ENCODE measurements at places on chromosomes 2 and 18.

- no peak for DNase-seq
- no peaks in the 10 kb centered on the region for H3K4me1 ChIP-seq
- H3K27me3 ChIP-seq, result no peaks in the 10 kb centered on the region
Observed at GRCh38 chr2:151691631-151692030, 42.6 kb downstream of the NEB start.

DNA sequence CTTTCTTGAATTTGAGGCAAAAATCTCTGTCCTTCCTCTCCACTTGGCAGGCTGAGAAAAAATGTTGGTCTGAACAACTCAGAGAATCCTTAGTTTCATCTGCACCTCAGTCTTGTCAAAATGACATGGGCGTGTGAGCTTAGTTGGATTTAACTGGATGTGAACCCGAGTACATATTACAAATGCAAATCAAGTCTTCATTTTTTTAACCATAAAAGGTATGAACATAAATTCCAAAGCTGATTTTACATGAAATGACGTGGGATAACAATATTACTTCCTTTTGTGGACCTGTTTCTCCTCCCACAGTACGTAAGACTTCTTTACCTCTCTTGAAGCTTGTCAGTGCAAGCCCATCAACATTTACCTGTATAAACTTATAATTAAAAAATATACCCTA, 32.6 kb upstream of the RND3 start:
- no peaks in the 10 kb centered on the region for H3K4me1 ChIP-seq
- no peak overlapping the region for H3K27ac ChIP-seq
- DNase-seq, result no peak
- H3K36me3 ChIP-seq, result no peaks in the 10 kb centered on the region
- H3K4me3 ChIP-seq, result no peak overlapping the region

- no peak for DNase-seq
- no peaks in the 10 kb centered on the region for H3K36me3 ChIP-seq
- H3K27ac ChIP-seq, result no peak overlapping the region
- no peak overlapping the region for H3K4me3 ChIP-seq
- no peaks in the 10 kb centered on the region for H3K27me3 ChIP-seq
Observed at GRCh38 chr2:110852541-110853263, 120.3 kb downstream of the ACOXL start.

GRCh38 chr2:130760754-130761751, 5.7 kb downstream of the AMER3 start:
- H3K27me3 ChIP-seq, result peaks cover 8% of the 10 kb centered on the region
- no peaks in the 10 kb centered on the region for H3K4me1 ChIP-seq
- no peak overlapping the region for H3K4me3 ChIP-seq
- H3K27ac ChIP-seq, result no peak overlapping the region
- peak; percentile 56 for DNase-seq
- no peaks in the 10 kb centered on the region for H3K36me3 ChIP-seq

GRCh38 chr2:88086401-88086800, 18.8 kb downstream of the SMYD1 start:
- peaks cover 41% of the 10 kb centered on the region for H3K36me3 ChIP-seq
- H3K27me3 ChIP-seq, result no peaks in the 10 kb centered on the region
- no peak overlapping the region for H3K27ac ChIP-seq
- DNase-seq, result no peak

GRCh38 chr2:132757002-132757589, 87.1 kb upstream of the LYPD1 start:
- no peaks in the 10 kb centered on the region for H3K36me3 ChIP-seq
- H3K27ac ChIP-seq, result no peak overlapping the region
- DNase-seq, result no peak

- no peak for DNase-seq
- H3K27ac ChIP-seq, result no peak overlapping the region
- no peak overlapping the region for H3K4me3 ChIP-seq
Observed at GRCh38 chr2:28613633-28614501, 118.0 kb downstream of the PLB1 start.

DNA sequence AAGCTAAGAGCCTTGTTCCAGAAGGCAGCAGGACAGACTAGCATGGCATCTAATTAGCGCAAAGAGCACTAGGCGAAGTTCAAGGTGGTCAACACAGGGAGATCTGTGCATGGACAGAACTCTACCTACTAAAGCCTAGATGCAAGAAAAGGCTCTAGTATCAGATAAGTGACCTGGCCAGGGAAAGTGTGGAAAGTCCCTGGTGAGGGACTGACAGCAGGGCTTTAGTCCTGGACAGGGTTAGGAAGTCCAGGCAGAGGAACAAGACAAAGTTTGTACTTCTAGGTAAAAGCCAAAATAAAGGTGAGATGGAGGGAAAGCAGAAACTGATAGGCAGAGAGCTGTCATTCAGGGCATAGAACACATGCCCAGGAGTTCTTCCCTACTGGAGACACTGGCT, 45.0 kb upstream of the PCBP1 start:
- H3K27me3 ChIP-seq, result no peaks in the 10 kb centered on the region
- no peak for DNase-seq
- H3K4me3 ChIP-seq, result no peak overlapping the region
- H3K27ac ChIP-seq, result no peak overlapping the region
- H3K36me3 ChIP-seq, result no peaks in the 10 kb centered on the region
